ENCODE measurements at places on chromosomes 16 and 17.
A peak's percentile ranks its signal among the peaks of the same experiment; 100 is the strongest.

DNA sequence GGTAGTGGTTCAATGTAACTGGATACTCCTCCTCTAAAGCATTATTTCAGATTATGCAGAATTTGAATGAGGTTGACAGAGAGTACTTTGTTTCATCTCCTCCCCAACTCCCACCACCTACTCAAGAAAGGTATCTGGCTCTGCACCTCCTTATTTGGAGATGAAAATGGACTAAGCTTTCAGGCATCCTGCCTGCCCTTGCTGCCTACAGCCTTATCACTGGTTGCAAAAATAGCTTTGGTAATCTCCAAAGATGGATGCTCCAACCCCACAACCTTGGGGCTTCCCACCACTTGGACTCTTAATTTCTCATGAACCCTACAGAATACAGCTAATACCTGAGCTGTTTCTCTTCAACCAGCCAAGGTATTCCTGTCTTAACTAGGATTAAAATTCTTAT is 45.3 kb upstream of the CORO6 start:
- peaks cover 68% of the 10 kb centered on the region for H3K36me3 ChIP-seq
- no peak for DNase-seq
- no peak overlapping the region for H3K4me3 ChIP-seq
- no peaks in the 10 kb centered on the region for H3K4me1 ChIP-seq
- H3K27me3 ChIP-seq, result no peaks in the 10 kb centered on the region

DNA sequence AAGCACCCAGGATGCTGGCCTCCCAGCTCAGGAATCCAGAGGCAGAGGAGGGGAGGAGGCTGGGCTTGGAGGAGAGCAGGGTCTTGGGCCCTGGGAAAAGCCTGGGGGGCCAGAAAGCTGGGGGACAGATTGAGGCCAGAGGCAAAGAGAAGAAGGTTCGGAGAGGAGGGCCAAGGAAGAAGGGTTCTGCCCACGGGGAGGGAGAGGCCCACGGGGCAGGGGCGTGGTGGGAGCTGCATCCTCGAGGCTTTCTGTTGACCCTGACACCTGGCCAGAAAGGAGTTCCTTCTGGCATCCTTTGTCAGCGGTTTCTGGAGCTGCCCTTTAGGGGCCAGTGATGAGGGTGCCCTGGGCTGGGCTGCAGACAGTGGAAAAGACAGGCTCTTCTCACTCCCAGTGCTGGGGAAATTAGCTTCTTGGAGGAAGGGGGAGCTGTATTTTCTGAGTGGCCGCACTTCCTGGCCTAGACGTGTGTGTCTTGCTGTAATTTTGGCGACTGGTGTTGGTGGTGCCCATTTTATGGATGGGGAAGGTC is 308.7 kb downstream of the SEC14L1 start:
- H3K4me3 ChIP-seq, result peak overlapping the region; percentile 68
- no peaks in the 10 kb centered on the region for H3K27me3 ChIP-seq
- H3K27ac ChIP-seq, result peak overlapping the region; percentile 85
- H3K36me3 ChIP-seq, result peaks cover 53% of the 10 kb centered on the region

GRCh38 chr17:50830352-50830751 is 5.0 kb upstream of the WFIKKN2 start:
- H3K4me3 ChIP-seq, result no peak overlapping the region
- H3K27ac ChIP-seq, result no peak overlapping the region
- no peaks in the 10 kb centered on the region for H3K4me1 ChIP-seq

GRCh38 chr16:75256059-75256571 is 4.7 kb upstream of the BCAR1 start:
- no peaks in the 10 kb centered on the region for H3K36me3 ChIP-seq
- H3K4me3 ChIP-seq, result no peak overlapping the region
- no peak for DNase-seq

GRCh38 chr16:11310997-11311561 is 29.9 kb upstream of the PRM1 start:
- peaks cover 46% of the 10 kb centered on the region for H3K4me1 ChIP-seq
- no peaks in the 10 kb centered on the region for H3K36me3 ChIP-seq
- H3K4me3 ChIP-seq, result no peak overlapping the region

DNA sequence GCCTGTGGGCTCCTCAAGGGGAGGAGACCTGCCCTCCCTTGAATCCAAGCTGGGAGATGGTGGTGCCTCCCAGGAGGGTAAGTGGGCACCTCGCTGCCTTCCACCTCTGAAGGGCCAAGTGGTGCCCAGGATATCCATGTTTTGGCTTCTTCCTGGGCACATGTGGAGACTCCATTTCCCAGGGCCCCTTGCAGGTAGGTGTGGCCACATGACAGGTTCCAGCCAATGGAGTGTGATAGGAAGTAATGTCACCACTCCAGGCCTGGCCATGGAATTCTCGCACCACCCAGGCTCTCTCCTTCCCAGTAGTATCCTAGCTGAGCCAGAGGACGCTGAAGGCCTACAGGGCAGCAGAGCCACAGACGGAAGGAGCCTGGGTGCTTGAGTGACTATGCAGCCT is 17.6 kb upstream of the PEMT start:
- DNase-seq, result peak; percentile 27
- H3K27ac ChIP-seq, result no peak overlapping the region
- no peak overlapping the region for H3K4me3 ChIP-seq
- H3K27me3 ChIP-seq, result no peaks in the 10 kb centered on the region
- H3K4me1 ChIP-seq, result no peaks in the 10 kb centered on the region
- H3K36me3 ChIP-seq, result no peaks in the 10 kb centered on the region

GRCh38 chr16:4115209-4115948 is 863 bp downstream of the ADCY9 start:
- H3K27ac ChIP-seq, result no peak overlapping the region
- no peak overlapping the region for H3K4me3 ChIP-seq
- peaks cover 9% of the 10 kb centered on the region for H3K27me3 ChIP-seq
- no peaks in the 10 kb centered on the region for H3K4me1 ChIP-seq

GRCh38 chr17:67203818-67204217 is 41.2 kb downstream of the HELZ start:
- no peak overlapping the region for H3K27ac ChIP-seq
- H3K4me3 ChIP-seq, result no peak overlapping the region
- no peak for DNase-seq
- no peaks in the 10 kb centered on the region for H3K27me3 ChIP-seq
